ENCODE measurements at places on chromosomes 13 and 19. TPM values are rescaled to one million over a fixed set of nuclear protein-coding genes. Genes with fewer than 3 reads are reported as not detected.

SIPA1L3 gene
- 12.7 TPM for polyA plus RNA-seq

PEAK3 gene
- polyA plus RNA-seq: 0.19 TPM

ONECUT3 gene
- not detected for polyA plus RNA-seq

DNA sequence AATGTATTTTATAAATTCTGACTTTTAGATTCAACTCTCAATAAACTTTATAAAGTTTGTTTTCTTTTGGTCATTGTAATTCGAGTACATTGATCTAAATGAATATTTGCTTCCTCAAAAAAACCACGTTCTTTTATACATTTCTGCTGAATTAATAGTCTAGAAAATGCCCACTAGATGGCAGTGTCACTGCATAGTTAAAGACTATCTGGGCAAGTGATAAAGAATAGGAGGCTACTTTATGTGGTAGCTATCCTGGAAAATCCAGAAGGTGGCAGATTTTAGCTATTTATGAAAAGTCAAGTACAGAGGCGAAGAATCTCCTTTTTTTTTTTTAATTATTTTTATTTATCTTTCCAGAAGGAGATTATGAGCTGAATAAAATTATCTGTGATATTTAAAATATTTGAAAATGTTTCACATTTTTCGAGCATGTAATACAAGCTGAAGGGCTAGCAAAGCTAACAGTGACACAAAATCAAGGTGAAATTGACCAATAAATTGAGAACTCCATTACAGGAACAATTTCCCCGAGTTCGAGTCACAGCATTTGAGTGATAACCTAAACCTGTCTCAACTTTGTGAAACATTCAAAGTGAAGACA lies 221.8 kb downstream of the OLFM4 start:
- no peak overlapping the region for H3K4me3 ChIP-seq
- no peaks in the 10 kb centered on the region for H3K36me3 ChIP-seq
- H3K4me1 ChIP-seq: no peaks in the 10 kb centered on the region

CDX2 gene
- not detected for polyA plus RNA-seq

DNA sequence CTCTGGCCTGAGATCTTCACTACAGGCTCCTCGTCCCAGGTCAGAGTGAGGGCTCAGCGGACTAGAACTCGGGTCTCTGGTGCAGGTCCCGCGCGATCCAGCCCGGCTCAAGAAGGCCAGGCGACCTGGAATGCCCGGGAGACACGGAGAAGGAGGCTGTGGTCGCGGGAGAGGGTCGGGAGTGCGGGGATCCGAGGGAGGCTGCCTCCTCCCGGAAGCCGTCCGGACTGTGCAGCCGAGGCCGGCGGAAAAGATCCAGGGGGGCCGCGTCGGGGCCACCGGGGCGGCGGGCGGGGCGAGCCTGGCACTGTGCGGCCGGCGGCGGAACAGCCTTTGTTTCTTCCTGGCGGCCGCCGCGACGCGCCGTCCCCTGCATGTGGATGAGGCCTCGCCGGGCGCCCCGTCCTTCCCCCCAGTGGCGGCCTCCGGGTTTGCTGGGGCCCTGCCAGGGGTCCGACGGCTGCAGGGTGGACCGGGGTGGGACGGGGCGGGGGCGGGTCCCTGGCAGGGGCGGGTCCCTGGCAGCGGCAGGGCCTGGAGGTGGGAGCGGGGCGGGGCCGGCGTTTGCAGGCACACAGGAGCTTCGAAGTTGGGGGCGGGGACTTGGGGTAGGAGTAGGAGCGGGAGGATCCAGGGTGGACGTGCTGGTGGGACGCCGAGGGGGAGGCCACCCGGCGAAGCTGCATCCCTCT lies 1.0 kb upstream of the SLC7A10 start:
- H3K4me1 ChIP-seq: no peaks in the 10 kb centered on the region
- no peak for DNase-seq
- H3K36me3 ChIP-seq: no peaks in the 10 kb centered on the region

DNA sequence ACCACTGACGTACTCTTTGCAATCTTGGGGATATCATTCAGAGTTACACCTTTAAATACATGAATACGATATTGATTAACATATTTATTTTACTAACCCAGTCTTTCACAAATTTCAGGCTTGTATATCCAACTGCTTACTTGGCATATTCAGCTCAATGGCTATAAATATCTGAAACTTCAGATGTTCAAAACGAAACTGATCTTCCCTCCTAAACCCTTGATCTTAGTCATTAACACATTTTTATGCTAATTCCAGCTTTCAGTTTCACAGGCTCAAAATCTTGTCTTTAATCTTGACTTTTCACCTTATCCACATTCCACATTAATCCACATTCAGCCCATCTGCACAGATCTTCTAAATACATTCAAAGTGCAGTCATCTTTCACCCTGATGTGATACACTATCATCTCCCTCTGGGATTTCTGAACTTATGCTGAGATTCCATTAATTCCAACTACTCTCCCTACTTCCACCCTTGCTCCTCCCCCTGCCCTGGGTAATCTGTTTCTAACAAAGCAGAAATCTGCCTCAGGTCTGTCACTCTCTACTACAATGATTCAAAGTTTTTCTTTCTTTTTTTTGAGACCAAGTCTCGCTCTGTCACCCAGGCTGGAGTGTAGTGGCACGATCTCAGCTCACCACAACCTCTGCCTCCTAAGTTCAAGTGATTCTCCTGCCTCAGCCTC lies 387.2 kb downstream of the GPC5 start:
- H3K27me3 ChIP-seq: no peaks in the 10 kb centered on the region
- DNase-seq: no peak
- no peaks in the 10 kb centered on the region for H3K4me1 ChIP-seq
- H3K36me3 ChIP-seq: no peaks in the 10 kb centered on the region
- no peak overlapping the region for H3K27ac ChIP-seq
